ENCODE measurements at places on chromosomes 11 and 22.

- no peak for DNase-seq
These were observed 42.1 kb downstream of the PPARA start for GRCh38 chr22:46192210-46192993.

DNA sequence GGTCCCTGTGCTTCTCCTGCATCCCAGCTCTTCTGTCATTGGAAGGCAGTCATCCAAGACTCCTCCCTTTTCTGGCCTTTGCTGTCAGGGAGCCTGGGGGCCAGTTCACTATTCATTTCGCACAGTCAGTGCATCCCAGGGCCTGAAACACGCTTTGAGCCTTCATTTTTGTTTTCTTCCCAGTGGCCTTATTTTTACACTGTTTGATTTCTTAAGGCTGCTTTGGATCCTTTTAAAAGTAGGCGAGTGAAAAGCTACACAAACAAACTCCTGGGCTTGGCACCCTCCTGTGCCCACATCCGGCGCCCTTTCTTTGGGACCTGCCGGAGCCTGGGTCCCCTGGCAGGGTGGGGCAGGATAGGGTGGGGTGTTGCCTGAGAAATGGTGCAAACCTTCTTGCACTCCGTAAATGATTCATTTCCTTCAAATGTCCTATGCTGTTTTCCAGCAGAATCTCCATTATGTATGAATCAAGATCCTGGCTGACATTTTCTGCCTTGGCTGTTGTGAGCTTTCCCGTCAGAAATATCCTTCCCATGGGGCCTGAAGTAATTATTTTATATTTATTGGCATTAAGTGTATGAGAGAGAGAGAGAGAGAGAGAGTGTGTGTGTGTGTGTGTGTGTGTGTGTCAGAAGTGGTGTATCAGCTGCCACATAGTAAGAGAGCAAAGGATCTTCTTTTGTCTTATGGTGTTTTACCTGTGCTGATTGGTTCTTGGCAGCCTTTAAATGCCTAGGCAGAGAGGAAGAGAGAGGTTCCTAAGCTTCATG lies 45.6 kb downstream of the BCR start:
- DNase-seq, result peak; percentile 61

DNA sequence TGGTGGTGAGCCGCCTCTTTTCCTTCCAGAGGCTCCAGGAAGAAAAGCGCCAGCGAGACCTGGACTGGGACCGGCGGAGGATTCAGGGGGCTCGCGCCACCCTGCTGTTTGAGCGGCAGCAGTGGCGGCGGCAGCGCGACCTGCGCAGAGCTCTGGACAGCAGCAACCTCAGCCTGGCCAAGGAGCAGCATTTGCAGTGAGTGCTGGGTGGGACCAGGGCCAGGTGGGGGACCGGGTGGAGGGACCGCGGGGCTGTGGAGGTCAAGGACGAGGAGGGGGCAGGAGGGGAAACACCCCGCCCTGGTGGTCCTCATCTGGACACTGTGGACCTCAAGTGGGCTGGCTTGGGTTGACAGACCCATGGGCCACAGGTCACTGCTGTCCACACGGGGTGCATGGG lies 17.4 kb downstream of the RIBC2 start:
- DNase-seq, result no peak

GRCh38 chr22:50253046-50253915 lies 2.2 kb upstream of the HDAC10 start:
- no peak for DNase-seq

GRCh38 chr11:56819916-56820315 lies 71.4 kb upstream of the OR9G4 start:
- DNase-seq, result no peak

- DNase-seq, result no peak
These were observed 12.6 kb downstream of the LMO1 start for GRCh38 chr11:8250981-8251615.

DNA sequence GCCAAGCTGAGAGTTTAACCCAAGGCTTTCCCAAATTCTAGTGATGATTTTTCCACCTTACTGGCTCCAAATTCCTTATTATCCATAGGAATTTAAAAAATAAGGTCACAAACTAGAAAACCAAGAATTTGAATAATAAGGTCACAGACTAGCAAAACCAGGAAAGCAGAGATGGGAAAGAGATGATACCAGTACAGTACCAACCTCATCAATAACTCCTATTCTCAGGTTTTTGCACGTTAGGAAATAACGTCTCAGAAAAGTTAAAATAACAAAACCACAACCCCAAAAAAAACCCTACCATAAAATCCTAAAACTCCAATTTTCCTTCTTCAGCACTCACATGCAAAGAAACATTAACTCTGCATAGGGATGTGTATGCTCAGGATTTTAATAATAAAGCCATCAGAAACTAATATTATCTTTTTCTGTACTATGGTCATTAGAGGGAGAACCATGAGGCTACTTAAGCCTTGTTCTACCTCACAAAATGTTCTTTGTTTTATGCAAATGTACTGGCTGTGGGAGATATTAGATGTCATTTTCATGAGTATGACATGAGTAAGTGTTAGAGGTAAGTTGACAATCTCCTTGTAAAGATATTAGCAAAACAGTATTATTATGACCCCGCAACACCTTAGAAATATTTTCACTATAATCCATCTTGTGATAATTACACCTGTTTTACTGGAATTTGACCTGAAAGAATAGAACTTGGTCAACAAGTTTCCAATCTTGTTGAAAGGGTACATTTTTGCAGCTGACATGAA lies 16.1 kb upstream of the EED start:
- no peak for DNase-seq

DNA sequence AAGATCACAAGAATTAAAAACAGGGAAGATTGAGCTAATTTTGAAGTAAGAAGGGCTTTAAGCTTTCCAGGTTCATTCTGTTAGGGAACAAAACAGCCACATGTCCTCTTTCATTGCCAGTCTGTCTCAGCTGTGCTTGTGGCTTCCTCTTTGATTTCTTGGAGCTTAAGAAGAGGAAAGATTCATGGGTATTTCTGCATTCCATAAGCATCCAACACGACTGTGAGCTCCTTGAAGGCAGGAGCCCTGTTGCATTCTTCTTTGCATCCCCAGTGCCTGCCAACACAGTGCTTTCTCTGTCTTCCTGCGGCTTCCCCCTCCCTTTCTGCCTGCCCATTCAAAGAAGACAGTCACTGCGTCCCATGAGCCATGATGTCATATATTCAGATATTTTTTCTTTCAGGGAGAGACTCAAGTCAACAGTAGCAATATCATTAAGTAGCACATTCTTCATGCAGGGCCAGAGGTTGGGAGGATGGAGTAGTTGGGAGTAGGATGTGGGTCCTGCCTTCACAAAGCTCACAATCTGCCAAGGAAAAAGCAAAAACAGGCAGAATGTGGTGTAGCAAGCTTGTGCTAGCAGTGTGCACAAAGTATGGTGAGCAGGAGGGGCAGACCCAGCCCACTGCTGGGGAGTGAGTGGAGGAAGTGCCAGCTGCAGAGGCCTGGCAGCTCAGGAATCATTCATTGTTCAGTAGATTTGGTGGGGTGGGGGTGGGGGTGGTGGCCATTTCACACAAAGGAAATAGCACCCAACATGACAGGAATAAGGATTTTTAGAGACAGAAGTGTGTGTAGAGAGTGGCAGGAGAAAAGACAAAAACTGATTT lies 162.1 kb upstream of the RASSF10 start:
- no peak for DNase-seq

DNA sequence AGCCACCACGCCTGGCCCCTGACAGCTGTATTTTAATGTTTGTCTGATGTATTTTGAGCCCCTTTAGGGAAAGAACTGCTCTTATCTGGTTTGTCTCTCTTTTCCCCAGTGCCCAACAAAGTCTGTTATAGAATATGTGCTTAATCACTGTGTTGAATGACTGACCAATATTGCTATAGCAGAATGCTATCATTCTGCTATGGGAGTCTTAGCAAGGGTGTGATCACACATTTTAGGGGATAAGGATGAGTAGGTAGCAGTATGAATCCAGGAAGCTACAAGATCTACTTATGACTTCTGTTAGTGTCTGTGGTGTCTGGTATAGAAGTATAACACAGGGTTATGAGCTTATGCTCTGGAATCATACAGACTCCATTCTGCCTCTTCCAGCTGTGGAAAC lies 117.5 kb upstream of the RRM1 start:
- no peak for DNase-seq

- no peak for DNase-seq
These were observed 31.2 kb downstream of the RAB6A start for GRCh38 chr11:73729594-73730206.

DNA sequence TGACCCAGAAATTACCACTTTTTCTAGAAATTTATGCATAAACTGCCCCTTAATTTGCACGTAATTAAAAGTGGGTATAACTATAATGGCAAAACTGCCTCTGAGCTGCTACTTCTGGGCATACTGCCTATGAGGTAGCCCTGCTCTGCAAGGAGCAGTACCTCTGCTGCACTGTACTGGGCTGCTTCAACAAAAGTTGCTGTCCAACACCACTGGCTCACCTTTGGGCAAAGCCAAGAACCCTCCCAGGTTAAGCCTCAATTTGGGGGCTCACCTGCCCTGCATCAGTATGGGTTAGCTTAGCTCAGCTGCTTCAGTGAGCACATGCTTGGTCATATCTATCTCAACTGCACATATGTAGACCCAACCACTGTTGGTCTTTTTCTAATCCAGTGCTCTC lies 4.5 kb downstream of the DMC1 start:
- no peak for DNase-seq

- DNase-seq, result no peak
These were observed 2.0 kb downstream of the POLR3H start for GRCh38 chr22:41542224-41542623.

DNA sequence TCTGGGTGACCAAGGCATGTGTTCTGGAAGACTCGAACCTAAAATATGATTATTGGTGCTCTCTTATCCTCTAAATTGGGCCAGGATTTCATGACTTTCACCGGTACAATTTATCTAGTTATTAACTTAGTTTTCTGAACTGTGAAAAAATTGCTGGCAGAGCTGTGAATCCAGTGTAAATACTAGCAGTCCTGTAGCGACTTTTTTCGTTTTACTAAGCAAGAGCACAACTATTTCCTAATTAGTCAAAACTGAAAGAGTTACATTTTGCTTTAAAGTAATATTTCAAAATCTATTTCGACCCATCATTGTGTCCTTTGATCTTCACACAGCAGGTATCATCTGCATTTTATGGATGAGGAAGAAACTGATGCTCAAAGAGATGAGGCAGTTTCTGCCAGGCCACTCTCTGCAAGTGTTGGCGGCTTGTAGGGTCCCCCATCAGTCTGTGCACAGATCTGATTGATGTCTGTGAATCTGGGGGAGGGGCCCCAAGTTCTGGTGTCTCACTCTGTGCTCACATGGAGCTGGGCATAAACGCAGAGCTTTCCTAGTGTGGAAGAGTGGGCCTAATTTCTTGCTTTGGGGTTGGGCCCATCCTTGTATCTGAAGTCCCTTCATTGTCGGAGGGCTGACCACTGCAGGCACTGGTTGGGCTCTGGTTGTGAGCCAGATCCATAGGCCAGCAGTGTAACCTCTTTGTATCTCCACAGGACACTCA lies 1.4 kb upstream of the TRMT2A start:
- no peak for DNase-seq

- DNase-seq, result no peak
These were observed 32.2 kb upstream of the SHANK2 start for GRCh38 chr11:71284525-71285092.

- DNase-seq, result no peak
These were observed 62.1 kb downstream of the LRP5 start for GRCh38 chr11:68374531-68374930.

DNA sequence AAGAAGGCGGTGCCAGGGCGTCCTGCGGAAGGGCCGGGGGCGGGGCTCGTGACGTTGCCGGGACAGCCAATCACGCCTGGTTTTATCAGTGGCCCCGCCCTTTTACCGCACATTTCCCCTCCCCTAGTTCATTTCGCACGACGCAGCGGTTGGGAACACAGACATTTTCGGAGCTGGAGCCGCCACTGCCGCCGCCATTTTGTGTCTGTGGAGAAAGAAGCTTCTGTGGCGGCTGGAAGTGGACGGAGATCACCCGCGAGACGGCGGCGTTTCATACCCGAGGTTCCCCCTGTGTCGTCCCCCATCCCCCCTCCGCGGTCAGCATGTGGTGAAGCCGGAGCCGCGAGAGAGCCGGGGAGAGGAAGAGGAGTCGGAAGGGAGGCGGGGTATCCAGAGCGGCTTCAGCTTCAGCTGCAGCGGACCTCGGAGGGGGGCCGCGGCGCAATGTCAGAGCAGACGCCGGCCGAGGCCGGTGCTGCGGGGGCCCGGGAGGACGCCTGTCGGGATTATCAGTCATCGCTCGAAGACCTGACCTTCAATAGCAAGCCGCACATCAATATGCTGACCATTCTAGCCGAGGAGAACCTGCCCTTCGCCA lies at the start of gene PCF11:
Gene PCF11, plus strand, starts transcription at position 136 of the 598 bp plus-strand sequence. Its CDS starts 309 bp downstream, at position 445.
- no peak for DNase-seq

DNA sequence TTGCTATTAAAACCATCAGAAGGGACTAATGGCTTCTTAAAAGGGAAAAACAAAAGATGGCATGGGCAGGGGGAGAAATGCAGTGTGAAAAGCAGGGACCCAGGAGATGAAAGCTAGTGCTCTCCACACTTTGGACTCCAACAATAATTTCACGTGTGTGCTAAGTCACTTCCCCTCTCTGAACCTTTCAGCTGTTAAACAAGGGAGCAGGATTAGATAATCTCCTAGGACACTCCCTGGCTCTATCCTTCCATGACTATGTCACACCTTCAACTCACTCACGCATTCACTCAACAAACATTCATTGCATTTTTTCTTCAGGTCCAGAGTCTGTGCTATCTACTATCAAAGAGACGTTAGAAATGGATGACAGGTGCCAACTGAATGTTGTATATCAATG lies 88.7 kb downstream of the SYN3 start:
- no peak for DNase-seq

DNA sequence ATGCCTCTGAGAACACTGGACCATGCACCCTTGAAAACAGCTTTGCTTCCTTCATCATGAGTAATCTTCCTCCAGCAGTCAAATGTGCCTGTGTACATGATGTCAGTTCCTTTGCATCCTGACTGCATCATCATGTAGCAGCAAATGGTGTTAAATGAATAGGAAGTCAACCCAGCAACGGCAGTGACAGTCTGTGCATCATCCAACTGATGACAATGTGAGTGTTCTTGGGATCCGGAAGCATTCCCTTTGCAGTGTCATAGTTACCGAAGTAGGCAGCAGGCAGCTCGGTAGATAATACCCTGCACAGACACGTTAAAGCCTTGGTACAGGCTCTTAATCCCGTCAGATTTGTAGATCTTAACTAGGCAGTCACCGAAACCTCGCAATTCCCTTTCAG lies 2.5 kb downstream of the WBP2NL start:
- peak; percentile 9 for DNase-seq

DNA sequence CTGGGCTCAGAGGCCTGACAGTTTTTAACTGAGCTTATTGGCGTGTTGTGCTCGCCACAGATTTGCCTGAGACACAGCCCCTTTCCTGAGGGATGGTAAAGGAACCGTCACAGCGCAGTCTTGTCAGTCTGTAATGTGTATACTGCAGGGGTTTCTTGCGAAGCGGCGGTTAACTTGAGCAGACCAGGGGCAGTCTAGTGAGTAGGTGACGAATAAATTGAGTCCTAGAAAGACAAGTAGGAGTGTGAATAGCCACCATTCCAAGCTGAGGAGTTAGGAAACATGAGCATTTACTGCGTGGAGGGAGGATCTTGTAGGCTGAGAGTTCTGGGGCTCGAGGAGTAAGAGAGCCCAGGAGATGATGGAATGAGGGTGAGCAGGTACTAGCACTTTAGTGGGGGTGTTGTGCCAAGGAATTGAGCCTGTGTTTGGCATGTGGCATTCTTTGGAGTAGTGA lies 1.4 kb downstream of the MED15 start:
- no peak for DNase-seq

GRCh38 chr11:130639369-130639768 lies 190.9 kb downstream of the ADAMTS15 start:
- DNase-seq, result no peak

GRCh38 chr11:46356924-46357482 lies 9.7 kb downstream of the DGKZ start:
- peak; percentile 42 for DNase-seq

- DNase-seq, result no peak
These were observed 510.3 kb downstream of the BRD1 start for GRCh38 chr22:49317369-49317768.
